ENCODE measurements at places on chromosomes 1 and 21.

DNA sequence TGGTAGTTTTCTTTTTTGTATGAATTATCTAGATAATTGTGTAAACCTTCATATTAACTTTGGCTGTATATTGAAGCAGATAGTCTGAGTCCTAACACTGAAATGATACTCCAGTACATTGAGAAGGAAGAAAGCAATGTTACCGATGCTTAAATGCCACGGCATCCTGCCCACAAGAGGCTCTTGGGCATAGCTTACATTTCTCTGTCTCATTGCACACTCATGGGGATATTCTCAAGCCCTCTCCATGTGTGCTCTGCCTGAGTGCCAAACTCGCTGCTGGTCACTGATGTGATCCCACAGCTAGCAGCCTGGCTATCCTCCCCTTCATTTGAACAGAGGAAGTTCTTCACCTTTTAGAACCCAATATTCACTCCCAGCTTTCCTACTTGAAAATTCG, 179.4 kb downstream of the TGFB2 start:
- no peak for DNase-seq

DNA sequence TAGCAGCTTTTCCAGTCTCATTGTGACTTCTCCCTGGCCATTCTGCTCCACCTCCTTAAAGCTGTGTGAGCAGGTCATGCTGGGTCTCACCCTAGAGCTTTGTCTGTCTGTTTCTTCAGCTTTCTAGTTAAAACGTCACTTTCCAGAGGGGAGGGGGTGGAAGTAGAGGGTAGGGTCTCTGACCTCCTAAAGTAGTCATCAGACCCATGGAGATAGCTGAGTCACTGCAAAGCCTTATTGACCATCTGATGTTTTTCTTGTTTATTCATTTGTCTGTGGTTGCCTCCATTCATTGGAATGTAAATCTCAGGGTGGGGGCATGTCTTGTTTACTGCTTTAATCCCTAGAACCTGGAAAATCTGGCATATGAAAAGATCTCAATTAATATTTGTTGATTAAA, 52.7 kb downstream of the ELF3 start:
- no peak for DNase-seq

GRCh38 chr1:161407451-161407985, 39.8 kb upstream of the CFAP126 start:
- DNase-seq = no peak

DNA sequence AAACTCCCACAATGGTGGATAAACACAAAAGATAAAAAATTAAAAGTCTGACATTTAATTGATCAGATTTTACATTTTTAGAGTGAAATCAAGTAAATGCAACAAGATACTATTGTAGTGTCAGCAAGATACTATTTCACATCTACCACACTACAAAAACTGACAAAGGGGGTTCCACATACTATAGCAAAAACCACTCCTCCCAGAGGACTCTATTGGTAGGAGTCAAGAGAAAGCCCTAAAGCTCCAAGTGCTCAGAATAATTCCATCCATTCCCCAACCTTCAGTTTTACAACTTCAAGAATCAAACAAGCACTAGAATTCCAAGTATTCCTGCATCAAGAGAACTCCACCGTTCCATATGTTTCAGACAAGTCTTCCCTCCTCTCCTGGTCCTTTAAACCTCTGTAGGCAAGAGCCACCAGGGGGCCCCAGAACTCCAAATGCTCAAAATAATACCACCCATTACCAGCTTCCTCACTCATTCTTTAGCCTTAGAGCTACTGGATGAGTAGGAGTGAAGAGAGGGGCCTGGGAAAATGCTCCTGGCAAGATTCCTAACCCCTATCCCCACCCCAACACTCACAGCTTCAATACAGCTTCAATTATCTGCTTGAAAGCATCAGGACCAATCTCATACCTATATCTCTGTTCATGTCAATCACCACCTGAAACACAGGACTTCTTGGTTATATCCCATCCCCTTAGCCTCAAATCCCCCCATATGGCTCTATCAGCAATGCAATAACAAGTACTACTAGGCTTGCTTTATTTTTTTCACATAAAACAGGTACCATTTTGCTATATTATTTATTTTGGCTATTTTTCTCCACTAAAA, 9.9 kb downstream of the TOR1AIP2 start:
- no peak for DNase-seq

- no peak for DNase-seq
These were observed 351.0 kb upstream of the NFIA start for GRCh38 chr1:60731321-60731720.

- DNase-seq = no peak
These were observed 113.6 kb upstream of the KIF26B start for GRCh38 chr1:245041058-245041698.
